Lower lobe of right lung (tissue), 2 donors: ENCODE measurements at places on chromosomes 13 and 19. TPM values are rescaled to one million over a fixed set of nuclear protein-coding genes. Genes with fewer than 3 reads are reported as not detected.

The SUCLA2 gene
- total RNA-seq: 36.7 TPM

The AMER2 gene
- not detected for total RNA-seq

The FBXO46 gene
- total RNA-seq: 19.3 TPM

The GPR183 gene
- total RNA-seq: 9.0 TPM

The MBD3L1 gene
- not detected for total RNA-seq

The LIN7B gene
- total RNA-seq: 10.6 TPM

The SIGLEC8 gene
- total RNA-seq: 3.0 TPM

DNA sequence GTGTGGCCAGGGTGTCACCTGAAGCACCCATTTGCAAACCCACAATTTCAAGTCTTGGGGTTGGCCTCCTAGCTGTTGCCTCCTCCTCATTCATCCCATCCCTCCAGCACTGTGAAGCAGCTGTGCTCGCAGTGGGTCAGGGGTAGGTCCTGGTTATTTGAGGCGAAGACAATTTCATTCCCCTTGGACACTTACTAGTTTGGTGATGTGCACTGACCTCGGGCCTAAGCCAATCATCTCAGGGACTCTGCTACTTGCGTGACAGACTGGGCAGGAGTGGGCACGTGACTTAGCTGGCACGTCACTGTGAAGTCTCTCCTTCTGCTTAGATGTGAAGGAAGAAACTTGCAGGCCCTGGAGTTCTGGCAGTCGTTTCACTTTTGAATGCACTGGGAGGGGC, 3.5 kb upstream of the ATP11A start:
- no peaks in the 10 kb centered on the region for H3K36me3 ChIP-seq
- H3K4me3 ChIP-seq: no peak overlapping the region
- peaks cover 27% of the 10 kb centered on the region for H3K4me1 ChIP-seq
- H3K27ac ChIP-seq: peak overlapping the region; percentile 98
- DNase-seq: no peak

GRCh38 chr19:8609279-8610040, 1.1 kb downstream of the ADAMTS10 start:
- H3K4me3 ChIP-seq: peak overlapping the region; percentile 66
- peaks cover 6% of the 10 kb centered on the region for H3K27me3 ChIP-seq
- H3K36me3 ChIP-seq: peaks cover 6% of the 10 kb centered on the region
- peak; percentile 75 for DNase-seq

DNA sequence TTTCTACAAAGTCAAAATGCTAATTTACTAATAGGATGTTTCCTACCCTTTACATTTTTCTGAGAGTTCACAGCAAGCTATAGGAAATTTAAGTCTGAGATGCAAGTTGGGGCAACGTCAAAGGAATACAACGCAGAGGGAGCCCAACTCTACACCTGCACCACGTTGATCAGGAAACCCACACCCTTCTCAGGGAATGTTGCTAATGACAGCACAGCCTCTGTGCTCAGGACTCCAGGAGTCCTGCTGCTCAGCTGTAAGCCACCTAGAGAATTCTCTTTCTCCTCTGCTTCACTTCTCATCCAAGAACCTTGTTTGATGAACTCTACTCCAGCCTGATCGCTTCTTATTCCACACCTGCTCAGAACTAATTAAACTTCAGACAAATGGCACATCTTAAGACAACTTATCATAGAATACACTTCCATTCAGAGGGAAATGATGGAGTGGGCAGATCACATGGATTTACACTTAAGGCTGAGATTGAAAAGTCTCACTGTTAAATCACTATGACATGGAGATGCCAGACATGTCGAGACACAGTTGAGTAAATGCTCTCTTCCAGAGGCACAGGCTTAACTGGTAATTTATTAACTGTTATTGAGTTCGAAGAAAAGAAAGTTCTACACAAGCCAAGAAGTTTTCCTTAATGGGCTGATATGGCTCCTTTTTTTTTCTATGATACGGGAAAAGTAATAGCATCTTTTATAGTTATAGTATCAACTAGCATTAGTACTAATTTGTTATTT, 811.6 kb upstream of the ARGLU1 start:
- H3K27me3 ChIP-seq: no peaks in the 10 kb centered on the region
- no peak overlapping the region for H3K4me3 ChIP-seq
- no peaks in the 10 kb centered on the region for H3K4me1 ChIP-seq
- H3K27ac ChIP-seq: no peak overlapping the region
- DNase-seq: no peak
- no peaks in the 10 kb centered on the region for H3K36me3 ChIP-seq

GRCh38 chr19:18261474-18261873, 12.8 kb downstream of the IQCN start:
- H3K4me3 ChIP-seq: no peak overlapping the region
- no peak overlapping the region for H3K27ac ChIP-seq
- no peak for DNase-seq

DNA sequence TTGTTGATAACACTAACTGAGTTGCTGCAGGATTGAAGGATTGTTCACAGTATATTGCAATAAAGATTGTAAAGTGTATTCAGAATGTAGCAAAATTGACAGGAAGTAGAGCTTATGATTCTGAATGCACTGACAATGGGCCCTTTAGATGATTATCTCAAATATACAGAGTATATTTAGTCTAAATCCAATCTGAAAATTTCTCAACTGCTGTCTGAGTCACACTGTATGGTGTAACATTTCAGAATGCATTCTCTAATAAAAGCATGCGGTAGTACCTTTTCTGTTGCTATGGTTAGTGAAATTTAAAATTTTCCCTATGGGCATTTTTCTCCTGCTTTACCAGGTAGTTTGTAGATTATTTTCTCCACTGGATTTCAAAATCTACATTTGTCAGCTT, 365.2 kb downstream of the PCDH17 start:
- DNase-seq: no peak
- H3K27ac ChIP-seq: no peak overlapping the region
- no peak overlapping the region for H3K4me3 ChIP-seq
- H3K36me3 ChIP-seq: no peaks in the 10 kb centered on the region
- H3K27me3 ChIP-seq: no peaks in the 10 kb centered on the region
- no peaks in the 10 kb centered on the region for H3K4me1 ChIP-seq

GRCh38 chr19:45409557-45409920, 3.1 kb downstream of the POLR1G start:
- peaks cover 30% of the 10 kb centered on the region for H3K36me3 ChIP-seq
- no peak overlapping the region for H3K27ac ChIP-seq
- peaks cover 21% of the 10 kb centered on the region for H3K4me1 ChIP-seq
- no peak for DNase-seq
- H3K4me3 ChIP-seq: no peak overlapping the region

DNA sequence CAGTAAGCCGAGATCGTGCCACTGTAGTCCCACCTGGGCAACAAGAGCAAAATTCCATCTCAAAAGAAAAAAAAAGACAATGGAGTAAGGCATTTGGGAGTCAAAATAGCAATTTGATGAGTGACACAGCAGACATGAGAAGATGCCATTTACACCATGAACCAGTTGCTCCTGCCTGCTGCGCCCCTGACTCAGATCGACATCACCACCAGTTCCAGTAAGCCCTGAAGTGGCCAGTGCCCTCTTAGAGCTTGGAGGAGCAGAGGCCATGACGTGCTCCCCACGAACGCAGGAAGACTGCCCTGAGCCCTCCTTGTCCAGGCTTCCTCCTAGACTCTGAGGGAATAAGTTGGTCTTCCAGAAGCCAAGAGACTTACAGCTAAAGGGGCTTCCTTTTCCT, 339.2 kb downstream of the MYO16 start:
- H3K27ac ChIP-seq: no peak overlapping the region
- DNase-seq: no peak
- no peak overlapping the region for H3K4me3 ChIP-seq

DNA sequence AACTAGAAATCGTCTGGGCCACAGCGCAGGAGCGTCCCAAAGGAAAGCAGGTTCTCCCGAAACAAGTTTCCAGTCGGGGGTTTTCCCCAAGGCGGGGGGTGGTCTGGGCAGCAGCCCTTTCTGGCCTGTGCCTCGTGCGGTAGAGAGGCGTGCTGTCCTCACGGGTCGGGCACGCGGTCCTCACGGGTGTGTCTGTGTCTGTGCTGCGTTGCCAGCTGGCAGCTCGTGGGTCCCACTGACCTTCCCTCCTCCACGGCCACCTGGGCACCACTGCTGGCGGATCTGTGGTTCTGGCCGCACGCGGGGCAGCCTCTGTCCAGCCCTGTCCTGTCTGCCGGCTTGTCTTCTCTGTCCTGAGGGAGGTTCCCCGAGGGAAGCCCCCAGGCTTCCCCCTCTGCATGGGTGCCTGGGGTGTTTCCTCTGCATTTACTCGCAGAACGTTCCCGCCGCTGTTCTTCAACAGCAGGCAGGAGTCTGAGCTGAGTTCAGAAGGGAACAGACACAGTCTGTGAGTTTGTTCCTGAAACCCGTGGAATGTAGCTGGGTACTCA, 98.2 kb upstream of the MCF2L start:
- H3K4me1 ChIP-seq: peaks cover 9% of the 10 kb centered on the region
- H3K36me3 ChIP-seq: peaks cover 67% of the 10 kb centered on the region
- H3K27me3 ChIP-seq: no peaks in the 10 kb centered on the region

GRCh38 chr19:29010276-29010675, 202.7 kb downstream of the UQCRFS1 start:
- H3K4me3 ChIP-seq: no peak overlapping the region
- no peaks in the 10 kb centered on the region for H3K36me3 ChIP-seq
- no peaks in the 10 kb centered on the region for H3K4me1 ChIP-seq
- no peaks in the 10 kb centered on the region for H3K27me3 ChIP-seq
- H3K27ac ChIP-seq: no peak overlapping the region

DNA sequence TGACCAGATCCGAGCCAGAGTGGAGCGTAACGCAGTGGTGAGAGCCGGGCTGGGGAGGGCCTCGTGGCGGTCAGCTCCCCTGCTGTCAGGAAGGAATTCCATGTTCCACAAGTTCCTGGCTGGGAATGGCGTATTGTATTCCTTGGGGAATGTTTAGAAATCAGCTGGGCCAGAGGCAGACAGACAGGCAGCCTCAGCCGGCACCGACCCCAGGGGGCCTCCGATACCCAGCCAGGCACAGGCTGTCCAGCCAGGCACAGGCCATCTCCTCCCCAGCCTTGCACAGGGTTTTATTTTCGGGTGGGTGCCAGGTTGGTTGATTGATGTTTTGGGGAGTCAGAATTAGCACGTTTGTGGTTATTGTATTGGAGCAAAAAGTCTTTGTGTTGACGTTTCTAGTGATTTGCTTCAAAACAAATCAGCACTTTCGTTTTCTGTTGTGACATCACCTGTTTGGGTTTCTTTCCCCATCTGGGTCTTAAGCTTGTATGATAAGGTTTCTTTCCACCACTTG, 126.6 kb upstream of the MCF2L start:
- peak overlapping the region; percentile 31 for H3K27ac ChIP-seq
- no peaks in the 10 kb centered on the region for H3K4me1 ChIP-seq
- H3K27me3 ChIP-seq: no peaks in the 10 kb centered on the region

DNA sequence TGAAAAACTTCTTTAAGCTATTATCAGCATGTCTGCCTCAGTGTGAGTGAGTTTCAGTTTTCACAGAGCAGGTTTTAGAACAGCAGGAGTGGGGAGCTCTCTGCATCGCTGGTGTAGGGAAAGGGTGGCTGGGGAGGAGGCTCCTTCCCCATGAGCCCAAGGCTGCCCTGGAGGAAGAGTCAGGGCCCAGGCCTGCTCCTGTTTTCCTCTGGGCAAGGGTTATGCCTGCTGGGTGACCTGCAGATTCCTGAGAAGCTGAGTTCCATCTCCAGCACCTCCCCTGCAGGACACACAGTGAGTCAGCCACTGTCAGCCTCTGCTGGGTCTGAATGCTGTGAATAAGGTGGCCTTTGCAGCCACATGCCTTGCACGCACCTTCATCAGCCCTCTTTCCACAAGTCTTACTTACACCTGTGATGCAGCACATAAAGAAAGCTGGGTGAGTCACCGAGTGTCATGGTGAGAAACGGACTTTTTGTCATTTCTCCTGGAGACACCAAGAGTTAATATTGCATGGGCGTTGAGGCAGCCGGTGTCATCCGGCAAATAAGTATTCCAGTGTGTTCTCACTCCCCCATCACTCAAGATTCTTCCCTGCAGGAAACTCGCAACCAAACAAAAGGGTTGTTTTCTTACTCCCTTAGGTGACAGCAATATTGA, 186.4 kb upstream of the KL start:
- H3K36me3 ChIP-seq: no peaks in the 10 kb centered on the region
- no peak overlapping the region for H3K27ac ChIP-seq
- H3K27me3 ChIP-seq: no peaks in the 10 kb centered on the region
- DNase-seq: no peak
- H3K4me1 ChIP-seq: no peaks in the 10 kb centered on the region

DNA sequence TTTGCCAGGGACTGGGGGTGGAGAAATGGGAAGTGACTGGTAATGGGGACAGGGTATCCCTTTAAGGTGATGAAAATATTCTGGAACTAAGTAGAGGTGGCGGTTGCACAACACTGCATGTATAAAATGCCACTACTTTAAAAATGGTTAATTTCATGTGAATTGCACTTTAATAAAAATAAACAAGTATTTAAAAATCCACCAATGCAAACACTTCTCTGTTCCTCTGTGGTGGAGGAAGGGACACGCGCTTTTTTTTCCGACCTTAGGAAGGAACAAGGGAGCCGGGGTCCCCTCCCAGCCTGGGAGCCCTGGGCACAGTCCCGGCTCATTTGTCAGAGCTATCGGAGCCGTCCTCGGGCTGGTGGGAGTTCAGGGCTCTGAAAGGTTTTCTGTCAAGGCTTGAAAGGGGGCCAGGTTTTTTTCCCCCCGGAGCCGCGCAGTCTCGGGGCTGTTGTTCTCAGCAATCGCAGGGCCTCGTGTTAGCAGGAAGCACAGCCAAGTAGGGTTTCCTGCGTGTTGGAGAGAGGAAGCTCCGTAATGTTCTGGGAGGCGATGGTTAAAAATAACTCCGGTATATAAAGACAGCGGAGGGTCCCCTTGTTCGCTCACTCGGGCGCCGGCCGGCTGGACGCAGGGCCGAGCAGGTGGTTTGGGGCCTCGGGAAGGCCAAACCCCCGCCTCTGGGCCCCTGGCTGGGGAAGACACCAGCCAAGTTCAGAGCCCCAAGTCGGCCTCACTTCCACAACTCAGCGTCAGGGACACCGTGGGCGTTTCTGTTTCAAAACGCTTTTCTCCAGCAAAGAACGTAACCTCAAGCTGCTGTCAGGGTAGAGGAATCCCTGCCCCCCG, 41.2 kb upstream of the KLF2 start:
- H3K27ac ChIP-seq: peak overlapping the region; percentile 93
- no peaks in the 10 kb centered on the region for H3K27me3 ChIP-seq
- peak overlapping the region; percentile 28 for H3K4me3 ChIP-seq
- no peaks in the 10 kb centered on the region for H3K36me3 ChIP-seq

GRCh38 chr13:74246487-74246886, 112.3 kb upstream of the KLF12 start:
- H3K4me3 ChIP-seq: no peak overlapping the region
- no peak overlapping the region for H3K27ac ChIP-seq
- no peak for DNase-seq
- H3K4me1 ChIP-seq: no peaks in the 10 kb centered on the region
- no peaks in the 10 kb centered on the region for H3K36me3 ChIP-seq
- no peaks in the 10 kb centered on the region for H3K27me3 ChIP-seq
